H1 (cell line): ENCODE measurements at places on chromosomes 4 and X.

DNA sequence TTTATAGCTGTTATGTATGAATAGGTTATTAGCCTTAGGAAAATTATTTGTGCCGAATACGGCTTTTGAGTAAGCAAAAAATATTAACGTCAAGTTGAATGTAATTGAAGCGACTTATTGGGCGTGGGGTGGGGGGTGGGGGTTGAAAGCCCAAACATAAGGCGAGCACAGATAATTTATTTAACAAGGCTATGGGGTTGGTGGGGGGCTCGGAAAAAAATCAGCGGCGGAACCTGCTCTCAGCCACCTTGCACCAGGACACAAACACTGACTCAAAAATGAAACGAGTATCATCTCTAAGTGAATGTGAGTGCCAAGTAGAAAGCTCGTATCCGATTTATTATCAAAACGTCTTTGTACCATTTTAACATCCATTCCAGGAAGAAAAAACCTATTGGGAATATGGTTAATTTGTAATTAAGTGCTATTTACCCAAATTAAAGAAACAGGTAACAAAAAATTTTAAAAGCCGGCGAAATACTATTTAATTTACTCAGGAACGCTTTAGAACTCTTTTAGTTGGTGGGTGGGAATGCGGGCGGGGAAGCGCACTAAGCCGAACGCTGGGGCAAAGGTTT, 902 bp upstream of the LARP1B start:
- peak; percentile 30 for DNase-seq

- no peak for DNase-seq
Observed at GRCh38 chr4:128305942-128306341, 18.3 kb upstream of the PGRMC2 start.

GRCh38 chr4:4254666-4255065, 6.6 kb upstream of the TMEM128 start:
- DNase-seq: no peak

- DNase-seq: no peak
Observed at GRCh38 chrX:110394651-110395050, 36.0 kb downstream of the RTL9 start.

DNA sequence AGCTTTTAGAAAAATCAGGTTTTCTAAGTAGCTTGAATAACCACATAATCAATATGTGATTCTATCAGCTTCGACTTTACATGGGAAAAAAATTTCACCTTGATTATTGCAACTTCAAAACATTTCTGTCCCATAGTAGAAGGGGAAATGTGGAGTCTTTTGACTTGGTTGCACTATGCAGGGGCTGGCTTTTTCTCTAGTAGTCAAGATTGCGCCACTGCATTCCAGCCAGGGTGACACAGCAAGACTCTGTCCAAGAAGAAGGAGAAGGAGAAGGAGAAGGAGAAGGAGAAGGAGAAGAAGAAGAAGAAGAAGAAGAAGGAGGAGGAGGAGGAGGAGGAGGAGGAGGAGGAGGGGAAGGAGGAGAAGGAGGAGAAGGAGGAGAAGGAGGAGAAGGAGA, 84.9 kb downstream of the MAML3 start:
- DNase-seq: no peak

DNA sequence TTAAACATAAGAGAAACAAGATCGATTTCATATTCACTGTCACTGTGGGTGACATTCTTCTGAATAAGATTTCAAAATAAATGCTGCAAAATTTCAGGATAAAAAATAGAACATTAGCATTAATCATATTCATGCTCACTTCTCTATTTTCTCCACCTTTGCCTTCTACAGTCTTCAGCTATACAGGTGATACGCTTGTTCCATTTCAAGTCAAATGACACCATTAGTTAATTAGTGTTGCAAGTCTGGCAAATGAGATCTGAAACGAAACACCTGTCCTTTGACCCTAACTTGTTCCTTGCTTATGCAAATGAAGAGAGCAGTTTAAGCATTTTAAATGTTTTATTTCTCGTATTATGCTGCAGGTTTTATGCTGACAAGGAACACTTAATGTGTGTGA, 667.5 kb upstream of the MAGEB2 start:
- DNase-seq: no peak

GRCh38 chr4:6464842-6465588, 7.4 kb downstream of the PPP2R2C start:
- DNase-seq: no peak

GRCh38 chrX:115189110-115189509, at the start of gene RBMXL3:
Gene RBMXL3 (plus strand): TSS chrX:115189410. CDS start chrX:115189442, 32 bp downstream.
- DNase-seq: no peak

DNA sequence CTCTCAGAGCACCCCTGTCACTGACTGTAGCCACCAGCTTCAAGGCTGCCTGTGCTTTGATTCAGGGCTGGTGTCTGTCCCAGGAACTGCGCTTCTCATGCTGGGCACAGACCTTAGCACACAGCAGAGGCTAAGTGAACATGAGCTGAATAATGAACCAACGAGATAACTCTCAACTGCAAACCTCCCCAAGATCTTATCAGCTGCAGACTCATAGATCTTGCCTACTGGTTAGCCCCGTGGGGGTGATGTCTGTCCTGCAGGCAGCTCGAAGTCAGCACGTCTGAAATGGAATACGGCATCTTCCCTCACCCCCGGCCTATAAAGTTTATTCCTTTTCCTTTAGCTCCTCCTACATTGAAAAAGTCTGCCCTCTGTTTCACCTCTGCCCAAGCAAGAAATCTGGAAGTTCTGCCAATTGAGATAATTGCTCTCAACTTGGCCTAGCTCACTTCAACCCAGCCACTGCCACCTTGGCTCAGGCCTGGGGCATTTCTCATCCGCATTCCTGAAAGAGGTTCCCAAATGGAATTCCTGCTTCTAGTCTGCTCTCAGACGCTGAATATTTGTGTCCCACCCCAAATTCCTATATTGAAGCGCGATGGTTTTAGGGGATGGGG, 73.7 kb downstream of the GATB start:
- no peak for DNase-seq

DNA sequence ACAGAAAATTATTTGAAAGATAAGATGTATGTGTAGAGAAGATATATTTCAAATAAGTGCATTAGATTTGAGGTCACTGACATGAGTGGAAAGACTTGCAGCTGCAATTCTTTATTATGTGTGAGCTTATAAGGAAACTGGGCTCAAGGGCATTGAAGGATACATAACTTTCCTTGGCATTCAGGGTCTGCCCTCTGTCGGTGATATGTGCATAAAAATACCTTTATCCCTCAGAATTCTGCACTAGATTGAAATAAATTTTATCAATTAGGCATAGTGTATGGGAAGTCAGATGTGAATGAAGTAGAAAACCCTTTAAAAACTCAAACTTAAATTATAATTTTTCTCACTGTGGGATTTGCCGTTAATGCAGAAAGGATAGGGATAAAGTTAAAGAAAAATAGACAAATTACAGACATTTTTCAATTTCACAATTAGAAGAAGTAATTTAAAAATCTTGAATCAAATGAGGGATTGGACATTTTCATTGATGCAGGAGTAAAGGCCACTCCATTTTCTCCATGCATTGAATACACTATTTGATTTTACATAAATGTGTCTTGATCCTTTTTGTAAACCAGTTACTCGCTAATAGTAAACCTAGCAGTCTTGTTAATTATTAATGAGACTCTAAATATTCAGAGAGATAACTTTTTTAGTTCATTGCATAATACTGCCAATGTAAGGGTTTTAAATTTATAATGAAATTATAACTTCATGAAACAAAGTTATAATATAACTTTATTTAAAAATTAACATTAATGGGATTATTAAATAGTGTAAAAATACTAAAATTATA, 21.0 kb upstream of the ETNPPL start:
- no peak for DNase-seq

DNA sequence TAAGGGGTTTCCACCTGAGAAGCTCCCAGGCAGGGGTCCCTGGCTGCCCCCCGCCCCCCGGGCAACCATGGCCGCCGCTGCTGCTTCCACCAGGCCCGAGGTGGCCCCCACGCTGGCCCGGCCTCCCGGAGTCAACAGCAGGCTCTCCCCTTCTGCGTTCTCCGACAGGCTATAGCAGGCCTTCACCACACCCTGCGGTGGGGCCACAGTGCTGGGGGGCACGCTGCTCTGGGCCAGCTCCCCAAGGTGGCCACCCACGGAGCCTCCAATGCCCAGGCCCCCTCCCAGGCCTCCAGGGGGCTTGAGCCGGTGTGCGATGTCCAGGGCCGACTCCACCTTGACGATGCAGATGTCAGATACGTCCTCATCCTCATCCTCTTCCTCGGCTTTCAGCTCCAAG, 72.5 kb downstream of the UBE2K start:
- DNase-seq: no peak

- DNase-seq: no peak
Observed at GRCh38 chrX:152907084-152907651, 9.3 kb downstream of the ZNF185 start.

- no peak for DNase-seq
Observed at GRCh38 chr4:15286041-15286440, 141.8 kb upstream of the C1QTNF7 start.

GRCh38 chrX:109943740-109944092, 59.2 kb upstream of the TMEM164 start:
- no peak for DNase-seq

DNA sequence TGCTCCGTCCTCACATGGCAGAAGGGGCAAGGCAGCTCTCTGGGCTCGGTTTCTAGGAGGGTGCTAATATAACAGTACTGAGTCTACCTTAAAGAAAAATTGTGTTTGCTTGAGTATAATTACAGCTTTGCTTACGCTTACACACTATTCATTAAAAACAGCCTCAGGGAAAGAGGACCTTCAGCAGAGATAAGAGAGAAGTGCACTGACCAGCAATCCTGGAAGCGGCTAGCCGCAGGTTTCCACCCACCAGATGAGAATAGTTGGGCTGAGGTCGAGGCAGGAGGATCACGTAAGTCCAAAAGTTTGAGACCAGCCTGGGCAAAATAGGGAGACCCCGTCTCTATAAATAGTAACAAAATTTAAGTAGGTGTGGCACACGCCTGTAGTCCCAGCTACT, 15.2 kb upstream of the MRFAP1 start:
- no peak for DNase-seq

DNA sequence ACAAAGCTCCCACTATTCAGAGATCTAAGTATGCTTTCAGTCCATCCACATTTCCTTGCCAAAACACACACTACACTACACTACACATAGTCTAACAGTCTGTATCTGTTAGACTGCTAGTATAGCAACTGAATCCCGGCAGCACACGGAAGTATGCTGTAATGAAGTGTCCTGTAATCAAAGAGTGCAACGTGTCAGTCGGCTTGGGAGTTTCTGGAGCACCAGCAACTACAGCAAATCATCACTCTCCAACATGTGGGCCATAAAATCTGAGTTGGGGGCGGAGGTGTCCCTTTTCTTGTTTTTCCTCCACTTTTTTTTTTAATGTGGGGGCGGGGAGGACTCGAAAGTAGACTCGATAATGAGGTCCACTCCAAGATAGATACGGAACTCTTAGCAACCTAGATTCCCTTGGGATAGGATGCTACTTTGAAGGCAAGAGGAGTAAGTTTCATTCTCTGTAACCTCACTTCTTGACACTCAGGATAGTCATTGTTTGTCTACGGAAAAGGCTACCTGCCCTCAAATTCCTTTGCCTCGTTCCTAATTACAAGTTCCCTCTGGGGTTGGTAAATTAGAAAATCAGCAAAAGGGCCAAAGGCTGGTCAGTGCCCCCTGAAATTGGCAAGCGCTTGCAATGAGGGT, 722 bp downstream of the SLC10A7 start:
- DNase-seq: no peak

DNA sequence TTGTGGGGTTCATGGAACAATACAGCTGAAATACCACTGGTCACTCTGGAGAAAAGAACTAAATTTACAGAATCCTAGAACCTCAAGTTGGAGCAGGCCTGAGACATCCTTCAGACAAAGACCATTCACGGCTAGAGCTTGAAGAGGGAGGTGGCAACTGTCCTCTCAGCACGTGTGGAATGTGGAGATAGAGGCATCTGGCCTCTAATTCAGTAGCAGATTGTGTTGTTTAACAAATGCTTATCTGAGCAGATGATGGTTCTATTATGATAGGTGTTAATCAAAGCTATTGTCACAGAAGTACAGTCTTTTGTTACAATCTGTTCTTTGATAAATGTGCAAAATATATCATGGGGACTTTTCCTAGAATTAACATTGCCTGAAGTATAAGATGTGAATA, 121.7 kb upstream of the KCNIP4 start:
- no peak for DNase-seq

- DNase-seq: no peak
Observed at GRCh38 chrX:140525448-140525847, 20.6 kb upstream of the SOX3 start.

GRCh38 chr4:187183346-187183745, 459.7 kb upstream of the FAT1 start:
- no peak for DNase-seq

DNA sequence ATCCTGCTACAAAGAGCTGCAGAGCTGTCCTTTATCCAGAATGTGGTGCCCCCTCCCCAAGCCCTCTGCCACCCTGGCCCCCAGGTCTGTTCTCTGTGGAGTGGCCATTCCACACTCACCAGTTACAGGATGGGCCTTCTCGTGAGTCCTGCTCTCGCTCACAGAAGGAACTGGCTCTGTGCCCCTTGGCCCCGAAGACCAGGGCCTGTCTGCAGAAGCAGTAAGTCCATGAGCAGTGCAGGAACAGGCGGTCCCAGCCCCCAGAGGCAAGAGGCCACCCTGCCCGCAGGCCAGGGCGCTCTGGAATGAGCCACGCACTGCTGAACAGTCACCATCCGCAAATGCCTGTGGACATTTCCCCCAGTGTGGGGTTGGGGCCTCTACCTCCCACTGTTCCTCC, 92.2 kb downstream of the DCTD start:
- no peak for DNase-seq

DNA sequence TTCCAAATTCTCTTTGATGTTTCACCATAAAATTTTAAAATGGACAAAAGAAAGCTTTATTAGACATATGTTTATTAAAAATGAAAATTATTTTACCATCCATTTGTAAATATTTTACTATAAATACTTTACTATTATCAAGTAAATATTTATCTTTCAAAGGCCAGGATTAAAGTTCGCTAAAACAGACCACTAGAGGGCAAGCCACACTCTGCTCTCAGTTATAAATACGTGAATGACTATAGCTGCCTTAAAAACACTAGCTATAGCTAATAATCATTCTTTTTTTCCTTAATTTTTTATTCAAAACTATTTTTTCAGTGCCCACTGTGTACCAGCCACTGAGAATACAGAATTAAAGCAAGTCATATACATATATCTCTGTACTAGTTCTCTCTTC, 38.6 kb downstream of the UNC5C start:
- DNase-seq: no peak

DNA sequence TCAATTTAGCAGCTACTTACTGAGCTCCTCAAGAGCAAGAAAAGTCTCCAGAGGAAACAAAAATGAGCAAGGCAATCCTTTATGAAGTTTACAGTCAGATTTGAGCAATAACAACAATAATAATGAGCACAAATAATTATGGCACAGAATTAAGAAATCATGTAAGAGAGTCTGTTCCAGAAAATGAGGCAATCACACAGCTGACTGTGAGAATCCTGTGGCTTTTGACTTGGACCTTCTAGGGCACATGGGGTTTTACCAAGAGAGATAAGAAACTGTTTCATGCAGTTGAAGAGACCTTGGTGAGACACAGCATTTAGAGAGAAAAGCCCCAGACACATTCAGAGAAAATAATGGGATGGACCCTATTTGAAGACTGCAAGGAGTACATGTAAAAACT, 362.6 kb upstream of the MAGEB2 start:
- no peak for DNase-seq

- no peak for DNase-seq
Observed at GRCh38 chr4:52864793-52865192, 2.7 kb downstream of the RASL11B start.

- DNase-seq: no peak
Observed at GRCh38 chr4:23930750-23931488, 41.1 kb upstream of the PPARGC1A start.
